A549 treated with AZD2906 at 1 μM for 4 hours (cell line): ENCODE measurements at places on chromosomes 2 and 18. TPM values are rescaled to one million over a fixed set of nuclear protein-coding genes. Genes with fewer than 3 reads are reported as not detected.

The VAMP8 gene
- 14.8 to 19.3 TPM (median 16.2 TPM) in 5 replicates for total RNA-seq

The RNF144A gene
- total RNA-seq, result 6.8 to 9.3 TPM (median 8.7 TPM) in 5 replicates

The G6PC2 gene
- total RNA-seq, result not detected in 5 replicates

The SLC9A4 gene
- total RNA-seq, result not detected in 5 replicates

The CNDP1 gene
- total RNA-seq, result 0.08 TPM in 1 of 5 replicates, not detected in the others
